ENCODE measurements at places on chromosomes 2 and 18.

- no peak for DNase-seq
These were observed 141.7 kb upstream of the B3GNT2 start for GRCh38 chr2:62054029-62054791.

DNA sequence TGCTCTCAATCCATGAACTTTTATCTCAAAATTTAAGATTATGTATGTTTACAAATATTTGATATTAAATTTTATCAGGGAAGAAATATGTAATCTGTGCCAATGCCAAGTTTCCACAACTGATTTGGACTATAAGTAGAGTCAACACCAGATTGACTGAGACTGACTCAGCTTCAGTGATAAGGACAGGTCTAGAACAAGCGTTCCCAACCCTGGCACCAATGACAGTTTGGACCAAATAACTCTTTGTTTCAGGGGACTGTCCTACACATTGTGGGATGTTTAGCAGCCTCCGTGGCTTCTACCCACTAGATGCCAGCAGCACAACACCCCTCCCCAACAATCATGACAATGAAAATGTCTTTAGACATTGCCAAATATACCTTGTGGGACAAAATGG, 165.3 kb downstream of the THADA start:
- no peak for DNase-seq

DNA sequence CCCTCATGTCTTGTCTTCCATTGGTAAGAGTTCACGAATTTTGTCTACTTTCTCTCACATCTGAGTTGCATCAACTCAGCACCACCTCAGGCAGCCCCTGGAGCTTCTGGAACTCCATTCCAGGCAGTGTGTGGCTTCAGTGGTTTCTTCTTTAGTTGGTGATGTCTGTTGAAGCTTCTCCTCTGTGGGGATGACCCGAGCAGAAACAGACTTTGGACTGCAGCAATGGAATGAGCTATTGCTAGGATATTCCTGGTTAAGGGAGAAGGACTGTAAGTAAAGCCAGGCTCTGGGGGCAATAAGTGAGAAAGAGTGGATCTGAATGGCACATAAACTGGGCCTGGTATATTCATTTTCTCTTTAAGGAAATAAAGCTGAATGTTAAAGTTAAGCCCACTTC, 32.3 kb upstream of the STAT4 start:
- DNase-seq, result no peak

DNA sequence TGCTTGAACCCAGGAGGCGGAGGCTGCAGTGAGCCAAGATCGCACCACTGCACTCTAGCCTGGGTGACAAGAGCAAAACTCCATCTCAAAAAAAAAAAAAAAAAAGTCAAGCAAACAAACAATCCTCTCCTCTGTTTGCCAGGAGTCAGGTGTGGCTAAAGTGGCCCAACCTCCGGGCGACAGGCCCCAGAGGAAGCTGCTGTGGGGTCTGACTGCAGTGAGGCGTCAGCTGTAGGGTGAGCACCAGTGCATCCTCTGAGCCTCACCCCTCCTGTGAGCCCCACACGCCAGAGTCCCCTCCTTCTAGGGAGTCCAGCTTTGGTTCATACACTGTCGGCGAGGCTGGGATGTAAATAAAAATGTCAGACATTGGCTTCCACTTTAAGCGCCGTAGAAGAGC, 76.5 kb upstream of the HS6ST1 start:
- DNase-seq, result no peak

DNA sequence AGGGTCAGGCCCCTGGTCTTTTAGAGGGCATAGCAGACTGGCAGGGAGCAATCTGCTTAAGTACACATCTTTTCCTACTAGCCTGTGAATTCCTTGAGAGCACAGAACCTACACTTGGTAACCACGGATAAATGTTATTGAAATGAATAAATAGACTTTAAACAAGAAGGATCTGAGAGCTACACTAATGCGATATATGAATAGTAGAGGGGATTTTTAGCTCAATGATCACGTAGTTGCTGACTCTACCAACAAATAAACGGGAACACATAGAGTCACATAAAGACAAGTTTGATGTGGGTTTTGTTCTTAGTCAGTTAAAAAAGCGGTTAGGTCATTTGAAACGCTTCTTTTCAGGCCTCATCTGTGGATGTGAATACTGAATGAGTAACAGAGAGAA, 290.3 kb upstream of the CCDC68 start:
- DNase-seq, result no peak

Measured in GM04504 (cell line).